B cell (primary cell): ENCODE measurements at places on chromosomes 1 and 21. TPM values are rescaled to one million over a fixed set of nuclear protein-coding genes. Genes with fewer than 3 reads are reported as not detected.

The ANGPTL1 gene
- not detected in 2 replicates for total RNA-seq

GRCh38 chr1:38746941-38747600 is 112.5 kb downstream of the RRAGC start:
- H3K4me3 ChIP-seq, result no peak overlapping the region
- no peaks in the 10 kb centered on the region for H3K4me1 ChIP-seq
- no peak for DNase-seq
- no peaks in the 10 kb centered on the region for H3K27me3 ChIP-seq

DNA sequence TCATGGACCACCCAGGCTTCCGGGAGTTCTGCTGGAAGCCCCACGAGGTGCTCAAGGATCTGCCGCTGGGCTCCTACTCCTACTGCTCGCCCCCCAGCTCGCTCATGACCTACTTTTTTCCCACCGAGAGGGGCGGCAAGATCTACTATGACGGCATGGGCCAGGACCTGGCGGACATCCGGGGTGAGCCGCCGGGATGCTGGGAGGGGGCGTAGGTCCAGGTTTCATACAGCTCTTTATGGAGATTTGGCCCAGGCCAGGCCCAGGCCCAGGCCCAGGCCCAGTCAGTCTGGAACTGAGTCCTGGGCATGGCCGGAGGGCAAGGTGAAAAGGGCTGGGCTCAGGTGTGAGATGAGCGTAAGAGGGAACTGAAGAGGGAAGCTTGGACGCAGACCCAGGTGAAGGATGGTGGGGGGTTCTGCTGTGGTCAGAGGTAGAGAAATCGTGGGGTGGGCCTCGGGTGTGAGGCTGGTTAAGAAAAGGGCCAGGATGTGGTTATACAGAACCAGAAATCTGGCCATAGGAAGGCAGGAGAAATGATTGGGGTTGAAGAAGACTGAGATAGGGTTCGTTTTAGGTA is 23.0 kb downstream of the DISP3 start:
- no peaks in the 10 kb centered on the region for H3K36me3 ChIP-seq
- DNase-seq, result no peak
- H3K27ac ChIP-seq, result no peak overlapping the region
- peaks cover 4% of the 10 kb centered on the region for H3K27me3 ChIP-seq
- H3K4me3 ChIP-seq, result no peak overlapping the region

DNA sequence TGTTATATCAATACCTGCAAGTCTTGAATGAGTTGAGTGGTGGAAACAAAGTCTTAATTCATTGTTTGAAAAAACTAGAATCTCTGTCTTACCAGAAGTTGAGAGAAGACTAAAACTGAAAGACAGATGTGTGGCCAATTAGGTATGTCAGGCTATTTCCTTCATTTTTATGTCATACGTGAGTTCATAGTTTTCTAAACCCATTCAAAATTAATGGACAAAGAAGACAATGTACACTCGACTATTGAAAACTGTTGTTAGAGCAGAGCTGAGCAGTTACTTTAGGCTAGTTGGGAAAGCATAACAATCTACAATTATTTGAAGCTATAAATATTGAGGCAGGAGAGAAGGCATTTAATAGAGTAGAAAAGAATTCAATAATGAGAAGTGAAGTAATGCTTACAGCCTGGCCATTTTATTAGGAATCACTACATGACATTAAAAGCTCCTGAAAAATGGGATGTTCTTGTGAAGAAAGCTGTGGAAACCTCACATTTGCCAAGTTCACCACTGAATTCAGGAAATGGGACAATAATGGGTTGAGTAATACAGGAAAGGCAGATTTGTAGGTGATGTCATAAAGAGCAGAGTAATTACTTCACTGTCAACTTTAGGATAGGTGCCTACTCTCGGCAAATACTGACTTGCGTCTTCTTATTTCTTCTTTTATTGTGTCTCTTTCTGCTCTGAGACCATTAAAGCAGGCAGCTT is 204.4 kb downstream of the PLA2G4A start:
- no peak overlapping the region for H3K4me3 ChIP-seq
- no peaks in the 10 kb centered on the region for H3K4me1 ChIP-seq
- H3K36me3 ChIP-seq, result no peaks in the 10 kb centered on the region
- DNase-seq, result no peak
- H3K27ac ChIP-seq, result no peak overlapping the region
